Umbilical cord (tissue), 2 donors: ENCODE measurements at places on chromosomes 4 and X. TPM values are rescaled to one million over a fixed set of nuclear protein-coding genes. Genes with fewer than 3 reads are reported as not detected.
A peak's percentile ranks its signal among the peaks of the same experiment; 100 is the strongest.

GRCh38 chr4:69122476-69122875, 26.2 kb downstream of the UGT2B7 start:
- no peak for DNase-seq

DNA sequence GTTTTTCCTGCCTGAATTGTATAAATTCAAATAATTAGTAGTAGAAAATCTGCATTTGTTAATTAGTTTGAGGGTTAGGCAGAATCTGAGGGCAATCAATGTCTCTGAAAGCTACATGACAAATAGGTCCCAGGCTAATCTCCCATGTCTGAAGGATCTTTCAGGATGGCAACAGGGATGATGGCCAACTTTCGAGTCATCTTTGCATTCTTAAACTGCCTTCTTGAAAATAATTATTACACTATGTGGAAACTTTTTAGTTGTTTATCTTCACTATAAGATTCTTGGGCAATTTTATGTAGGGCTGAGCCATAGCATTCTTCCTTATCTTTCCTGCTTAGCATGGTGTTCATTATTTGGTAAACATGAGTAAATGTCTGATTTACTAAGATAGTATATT, 490.3 kb upstream of the EPHA5 start:
- no peak for DNase-seq

GRCh38 chr4:150990250-150990649, 24.8 kb downstream of the LRBA start:
- DNase-seq = peak; percentile 27

GRCh38 chr4:149752729-149753128, 62.9 kb downstream of the IQCM start:
- DNase-seq = no peak

GRCh38 chr4:11546391-11547175, 117.9 kb upstream of the HS3ST1 start:
- DNase-seq = no peak

DNA sequence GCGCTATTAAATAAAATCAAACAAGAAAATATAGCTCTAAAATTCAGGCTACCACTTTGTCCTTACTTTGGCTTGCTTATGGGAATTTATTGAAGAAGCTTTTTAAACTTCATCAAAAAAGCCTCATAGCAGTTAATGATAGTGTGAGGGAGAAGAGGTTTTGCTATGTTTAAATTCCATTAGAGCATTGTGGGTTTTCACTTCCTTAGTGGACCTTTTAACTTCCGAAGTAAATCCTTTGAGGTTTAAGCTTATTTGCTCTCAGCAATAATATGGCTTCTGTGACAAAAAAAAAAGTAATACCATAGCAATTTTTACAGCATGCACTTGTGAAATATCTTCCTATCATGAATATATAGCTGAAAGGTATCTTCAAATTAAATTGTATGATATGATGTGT, 120.2 kb upstream of the NDST4 start:
- DNase-seq = no peak

- DNase-seq = peak; percentile 39
Observed at GRCh38 chr4:141636771-141637460, 533 bp downstream of the IL15 start.

GRCh38 chrX:15946783-15947580, 92.4 kb upstream of the AP1S2 start:
- no peak for DNase-seq

DNA sequence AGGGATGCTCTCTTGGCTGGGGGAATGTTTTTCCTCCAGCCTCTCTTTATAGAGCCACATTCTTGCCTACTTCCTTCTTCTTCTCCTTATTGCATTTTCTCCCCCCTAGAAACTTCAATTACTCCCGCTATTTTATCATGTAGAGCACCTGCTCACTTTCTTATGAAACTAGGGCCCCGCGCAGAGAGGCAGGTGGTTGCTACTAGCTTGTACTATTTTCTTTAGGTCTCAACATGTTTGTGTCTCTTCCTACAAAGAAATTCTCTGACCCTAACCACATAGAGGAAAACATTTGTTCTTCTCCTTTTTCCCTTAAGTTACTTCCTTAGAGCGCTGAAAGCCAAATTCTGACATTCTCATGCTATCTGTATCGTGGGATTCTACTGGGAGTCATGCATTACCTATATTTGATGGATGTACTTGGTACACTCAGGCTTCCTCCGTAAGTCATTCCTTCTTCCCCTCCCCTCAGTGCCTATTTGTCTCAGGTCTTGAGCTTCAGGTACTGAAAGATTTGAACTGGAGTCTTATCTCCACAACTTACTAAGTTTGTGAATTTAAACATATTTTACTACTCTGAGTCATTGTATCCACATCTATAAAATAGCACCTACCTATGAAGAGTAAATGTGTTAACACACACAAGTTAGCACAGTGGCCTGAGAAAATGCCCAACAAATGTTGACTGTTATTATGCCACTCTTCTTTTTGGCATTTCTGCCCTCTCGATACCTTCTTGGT, 159.1 kb upstream of the LEF1 start:
- DNase-seq = no peak

DNA sequence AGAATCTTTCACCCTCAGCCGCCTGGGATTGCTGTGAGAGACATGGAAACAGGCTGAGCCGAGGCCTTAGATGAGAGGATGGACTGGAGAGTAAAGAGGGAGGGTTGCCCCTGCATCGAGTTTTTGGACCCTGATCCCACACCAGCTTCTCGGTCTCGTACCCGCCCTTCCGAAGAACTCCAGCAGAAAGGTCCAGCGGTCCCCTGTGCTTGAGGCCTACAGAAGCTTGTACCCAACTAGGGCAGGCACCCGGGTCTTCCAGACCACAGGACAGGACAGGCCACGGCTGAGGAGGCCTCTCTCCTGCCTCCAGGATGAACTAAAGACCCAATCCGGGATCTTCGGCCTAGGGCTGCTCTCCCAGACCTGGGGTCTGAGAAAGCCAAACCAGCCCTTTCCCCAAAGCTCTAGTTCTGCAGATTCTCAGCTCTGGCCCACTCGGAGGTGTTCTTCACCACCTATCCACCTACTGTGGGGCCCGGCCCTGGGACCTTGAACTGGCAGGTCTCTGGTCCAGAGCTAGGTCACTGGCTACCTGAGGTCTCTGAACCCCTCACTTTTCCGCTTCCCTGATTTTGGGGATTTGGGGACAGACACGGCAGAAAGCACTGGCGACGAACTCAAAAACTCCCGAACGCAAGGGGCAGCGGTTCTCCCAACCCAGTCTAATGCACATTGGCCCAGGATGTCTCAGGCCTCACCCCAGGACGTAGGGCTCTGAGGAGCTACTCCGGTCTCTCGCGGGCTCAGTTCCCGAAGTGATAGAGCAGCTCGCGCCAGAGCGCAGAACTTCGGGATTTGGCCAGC, 1.1 kb downstream of the NKX3-2 start:
- no peak for DNase-seq

DNA sequence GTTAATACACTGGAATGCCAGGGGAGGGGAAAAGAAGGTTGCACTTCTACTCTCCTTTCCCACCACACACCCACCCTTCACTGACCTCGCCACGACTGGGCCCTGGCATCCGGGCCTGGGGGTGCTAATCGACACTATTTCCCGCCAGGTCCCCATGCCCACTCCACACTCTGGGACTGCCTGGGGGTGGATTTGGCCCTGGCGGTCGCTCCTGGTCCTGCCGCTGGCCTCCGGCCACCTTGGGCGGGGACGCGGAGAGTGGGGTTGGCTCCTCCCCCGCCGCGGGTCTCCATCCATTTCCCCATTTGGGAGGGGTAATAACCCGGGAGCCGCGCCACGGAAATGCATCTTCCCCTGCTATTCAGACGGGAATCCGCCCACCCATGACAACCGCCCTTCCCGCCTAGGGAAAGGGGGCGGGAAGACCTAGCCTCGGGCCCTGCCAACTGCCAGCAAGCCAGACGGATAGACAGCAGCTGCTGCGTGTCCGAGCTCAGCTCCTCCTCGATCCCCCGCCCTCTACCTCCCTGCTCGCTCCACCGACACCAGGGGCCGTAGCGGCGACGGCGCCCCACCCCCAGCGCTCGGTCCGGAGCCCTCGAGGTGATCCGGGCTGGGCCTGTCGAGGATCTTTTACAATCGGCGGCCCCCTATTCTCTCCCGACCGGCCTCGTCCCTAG, 78.1 kb downstream of the RLIM start:
- DNase-seq = peak; percentile 94

DNA sequence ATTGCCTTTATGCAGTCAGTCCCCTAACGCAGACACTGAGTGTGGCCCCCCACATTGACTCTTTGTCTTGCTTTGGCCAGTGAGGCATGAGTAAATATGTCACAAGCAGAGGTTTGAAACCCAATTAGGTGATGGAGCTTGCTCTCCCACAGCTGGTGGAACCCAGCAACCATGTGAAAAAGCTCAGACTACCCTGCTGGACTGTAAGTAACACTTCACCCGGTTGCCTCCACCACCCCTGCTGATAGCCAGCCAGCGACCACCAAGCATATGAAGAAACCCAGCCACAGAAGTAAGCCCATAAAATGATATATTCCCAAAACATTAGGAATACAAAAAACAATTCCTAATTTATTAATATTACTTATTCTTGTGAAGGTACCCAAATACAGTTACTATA, 21.6 kb upstream of the PDCL2 start:
- DNase-seq = no peak

GRCh38 chr4:5711479-5712184, 631 bp downstream of the EVC start:
- DNase-seq = peak; percentile 38

GRCh38 chr4:188665491-188666457, 526.5 kb downstream of the TRIML1 start:
- DNase-seq = no peak

GRCh38 chrX:12239356-12240082, 101.2 kb downstream of the FRMPD4 start:
- DNase-seq = no peak

DNA sequence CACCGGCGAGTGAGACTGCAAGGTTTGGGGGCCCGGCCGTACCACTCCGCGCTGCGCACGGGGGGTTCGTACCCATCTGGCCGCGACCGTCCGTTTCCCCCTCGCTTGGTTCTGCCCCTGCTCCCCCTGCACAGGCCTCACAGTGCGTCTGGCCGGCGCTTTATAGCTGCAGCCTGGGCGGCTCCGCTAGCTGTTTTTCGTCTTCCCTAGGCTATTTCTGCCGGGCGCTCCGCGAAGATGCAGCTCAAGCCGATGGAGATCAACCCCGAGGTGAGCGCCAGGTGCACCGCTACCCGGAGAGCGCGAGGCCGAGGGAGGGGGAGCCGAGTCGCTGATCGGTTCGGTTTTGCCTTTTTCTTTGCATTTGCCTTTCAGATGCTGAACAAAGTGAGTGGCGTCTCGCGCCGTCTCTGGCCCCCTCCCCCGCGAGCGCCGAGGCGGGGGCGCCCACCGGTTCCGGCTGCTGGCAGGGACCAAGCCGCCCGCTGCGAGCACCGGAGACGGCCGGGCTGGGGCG, at the start of gene UCHL1:
Gene UCHL1, plus strand, starts transcription at position 189 of the 517 bp plus-strand sequence. Its CDS starts 49 bp downstream, at position 238.
- peak; percentile 73 for DNase-seq

GRCh38 chrX:10884246-10884645, 226.9 kb upstream of the HCCS start:
- DNase-seq = peak; percentile 2

DNA sequence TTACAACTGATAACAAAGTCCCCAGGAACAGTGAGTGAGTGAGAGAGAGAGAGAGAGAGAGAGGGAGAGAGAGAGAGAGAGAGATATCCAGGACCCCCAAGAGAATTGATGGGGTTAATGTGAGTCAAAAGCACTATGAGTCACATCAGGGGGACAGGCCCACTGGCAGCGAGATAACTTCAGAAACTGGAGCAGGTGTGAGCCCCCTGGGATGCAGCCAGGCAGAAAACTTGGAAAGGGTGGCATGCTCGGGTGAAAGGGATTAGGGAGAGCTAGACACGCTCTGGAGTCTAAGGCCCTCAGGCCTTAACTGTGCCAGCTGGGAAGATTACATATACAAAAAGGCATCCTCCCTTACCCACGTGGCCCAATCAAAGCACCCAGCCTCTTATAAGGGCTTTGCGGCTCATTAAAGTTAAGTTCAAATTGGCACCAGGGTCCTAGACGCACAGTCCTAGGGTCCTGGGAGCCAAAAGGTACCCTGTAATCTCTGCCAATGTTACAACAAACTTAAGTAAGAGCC, 841 bp downstream of the ACOT9 start:
- DNase-seq = peak; percentile 73

- DNase-seq = no peak
Observed at GRCh38 chrX:65697915-65698796, 30.7 kb downstream of the MSN start.

DNA sequence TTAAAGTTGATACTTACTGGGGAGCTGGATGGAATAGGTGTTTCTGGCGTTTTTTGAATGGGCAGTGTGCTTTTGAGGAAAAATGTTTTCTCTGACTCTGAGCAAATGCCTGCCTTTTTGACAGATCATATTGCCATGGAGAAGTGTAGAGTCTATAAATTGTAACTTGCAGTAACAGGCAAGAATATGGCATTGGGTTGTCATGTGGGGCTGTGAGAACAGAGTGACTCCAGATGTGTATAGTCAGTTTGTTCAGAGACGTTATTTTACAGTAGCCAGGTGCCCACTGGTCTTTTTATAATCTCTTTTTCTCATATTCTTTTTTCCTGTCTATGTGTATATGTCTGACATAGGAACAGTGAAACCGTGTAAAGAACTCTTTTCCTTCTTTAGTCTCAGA, 40.8 kb downstream of the RAPGEF2 start:
- DNase-seq = peak; percentile 13

GRCh38 chr4:186621959-186622553, 66.7 kb upstream of the MTNR1A start:
- no peak for DNase-seq

DNA sequence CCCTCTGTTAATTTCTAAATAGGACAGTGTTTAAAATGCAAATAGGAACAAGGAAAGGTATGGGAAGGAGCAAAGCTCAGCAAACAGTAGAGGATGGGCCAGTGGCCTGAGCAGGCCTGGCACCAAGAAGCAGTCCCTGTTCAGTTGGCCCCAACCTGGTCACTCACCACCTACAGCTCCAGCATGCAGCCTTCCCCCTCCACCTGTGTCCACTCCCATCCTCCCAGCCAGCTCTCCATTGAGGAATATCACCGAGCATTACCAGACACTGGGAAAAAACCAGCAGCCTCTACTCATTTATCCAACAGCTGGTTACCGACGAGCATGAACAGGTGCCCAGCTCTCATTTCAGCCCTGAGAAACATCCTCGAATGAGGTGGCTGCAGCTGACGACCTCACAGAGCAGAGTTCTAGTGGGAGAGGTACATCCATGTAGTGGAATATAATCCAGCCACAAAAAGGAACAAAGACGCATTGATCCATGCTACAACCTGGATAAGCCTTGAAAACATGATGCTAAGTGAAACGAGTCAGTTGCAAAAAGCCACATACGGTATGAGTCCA, 25.6 kb downstream of the CD99L2 start:
- no peak for DNase-seq

- DNase-seq = no peak
Observed at GRCh38 chrX:30150196-30150895, 65.0 kb upstream of the MAGEB2 start.

Gene TKTL2
- 1.7 TPM for total RNA-seq

Gene HPRT1
- total RNA-seq = 33.9 TPM

Gene IL3RA
- 4.1 TPM for total RNA-seq

Gene SH3BP2
- 41.2 TPM for total RNA-seq

Gene NKRF
- 4.8 TPM for total RNA-seq

Gene KCNIP4
- 9.1 TPM for total RNA-seq

Gene CFI
- 13.0 TPM for total RNA-seq

Gene CXCL9
- total RNA-seq = 1.4 TPM

Gene NAT8L
- 0.48 TPM for total RNA-seq

Gene RAB40A
- total RNA-seq = 11.3 TPM

Gene CCNA2
- 5.5 TPM for total RNA-seq

Gene GAGE2A
- total RNA-seq = not detected
